ENCODE measurements at places on chromosomes 6 and 20.

DNA sequence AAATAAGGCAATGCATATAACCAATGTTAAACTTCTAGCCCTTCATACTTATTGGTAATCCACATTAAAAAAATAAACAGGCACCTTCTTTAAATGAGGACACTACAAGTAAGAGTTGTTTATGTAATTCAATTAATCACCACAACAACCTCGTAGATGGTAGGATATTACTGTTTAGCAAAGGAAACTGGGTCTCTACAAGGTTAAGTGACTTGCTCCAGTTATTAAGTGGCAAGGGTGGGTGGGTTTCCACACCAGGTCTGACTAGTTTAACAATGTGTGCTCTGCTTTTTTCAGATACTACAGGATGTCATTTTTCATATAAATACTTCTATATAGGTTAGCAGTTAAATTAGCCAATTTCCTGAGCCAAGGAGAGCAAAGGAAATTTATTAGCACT is 129.1 kb downstream of the MAN1A1 start:
- DNase-seq = no peak

- DNase-seq = no peak
Measured at GRCh38 chr6:10901770-10902169, 14.9 kb downstream of the SYCP2L start.

DNA sequence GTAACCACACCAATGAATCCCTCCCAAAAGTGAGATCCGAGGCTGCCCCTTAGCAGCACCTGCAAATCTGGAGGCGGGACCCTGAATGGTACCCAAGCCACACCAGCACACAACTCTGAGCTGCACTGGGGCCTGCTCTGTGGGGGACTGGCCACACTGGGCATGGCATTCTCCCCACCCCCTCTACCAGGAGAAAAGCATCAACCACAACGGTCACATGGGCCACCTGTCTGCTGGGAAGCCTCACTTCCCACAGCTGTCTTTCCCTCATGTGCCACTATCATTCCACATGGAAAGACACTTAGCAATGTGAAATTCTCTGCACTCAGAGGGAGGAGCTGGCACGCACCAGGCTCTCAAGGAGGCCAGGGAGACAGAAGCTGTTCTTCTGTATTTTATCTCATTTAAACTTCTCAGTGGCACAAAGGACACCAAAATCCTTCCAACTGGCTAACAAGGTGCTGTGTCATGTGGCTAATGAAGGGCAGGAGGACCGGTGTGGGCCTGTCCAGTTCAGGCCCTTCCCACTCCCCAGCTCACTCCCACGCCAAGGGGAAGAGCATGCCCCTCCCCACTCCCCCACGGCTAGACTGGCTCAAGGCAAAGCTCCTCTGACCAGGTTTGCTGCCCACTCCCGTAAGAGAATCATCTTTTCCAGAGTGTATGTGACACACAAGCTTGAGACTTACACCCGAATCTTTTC is 19.0 kb downstream of the YTHDF1 start:
- no peak for DNase-seq

- no peak for DNase-seq
Measured at GRCh38 chr20:59000326-59000725, 6.7 kb downstream of the CTSZ start.

DNA sequence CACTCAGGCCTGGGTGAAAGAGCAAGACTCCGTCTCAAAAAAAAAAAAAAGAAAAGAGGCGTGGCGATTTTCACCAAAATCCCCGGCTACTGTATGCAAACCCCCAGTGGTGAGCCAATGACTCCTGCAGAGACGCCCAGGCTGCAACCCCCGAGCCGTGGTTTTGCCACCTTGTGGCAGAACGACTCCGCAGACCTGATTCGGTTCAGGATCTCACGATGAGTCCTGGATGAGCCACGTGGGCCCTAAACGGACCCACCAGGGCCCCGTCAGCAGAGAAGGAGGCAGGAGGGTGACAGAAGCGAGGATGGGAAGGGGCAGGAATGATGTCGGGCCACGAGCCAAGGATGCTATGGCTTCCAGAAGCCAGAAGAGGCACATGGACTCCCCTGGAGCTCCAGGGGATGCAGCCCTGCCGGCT is 42.5 kb downstream of the SLC2A4RG start:
- DNase-seq = no peak

GRCh38 chr6:131003488-131004386 is 59.3 kb downstream of the EPB41L2 start:
- DNase-seq = no peak

DNA sequence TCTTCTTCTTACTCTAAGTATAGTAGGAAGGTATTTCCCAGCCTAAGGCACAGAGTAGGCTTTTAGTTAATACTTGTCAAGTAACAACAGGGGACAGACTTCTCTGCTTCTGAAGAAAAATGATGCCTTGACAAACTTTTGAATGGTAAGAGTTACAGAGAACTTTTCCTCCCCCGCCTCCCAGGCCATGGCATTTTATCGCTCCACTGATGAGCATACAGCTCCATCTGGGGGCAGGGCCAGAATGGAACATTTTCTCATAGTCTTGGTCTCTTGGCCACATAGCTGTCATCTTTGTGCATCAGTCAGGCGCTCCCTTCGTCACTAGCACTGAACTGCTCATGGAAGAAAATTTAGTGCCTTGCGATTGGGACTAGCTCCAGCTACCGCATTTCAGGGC is 1066.8 kb upstream of the CITED2 start:
- DNase-seq = no peak
